AG04450 (cell line): ENCODE measurements at places on chromosomes 5 and 9. TPM values are rescaled to one million over a fixed set of nuclear protein-coding genes. Genes with fewer than 3 reads are reported as not detected.

Gene ARSI
- polyA plus RNA-seq: 11.3 and 15.8 TPM in 2 replicates

Gene NUP155
- polyA plus RNA-seq: 15.1 and 18.5 TPM in 2 replicates

Gene CD180
- not detected in 2 replicates for polyA plus RNA-seq

Gene C9orf50
- polyA plus RNA-seq: 0.26 and 0.30 TPM in 2 replicates

Gene SOWAHA
- 0.05 TPM in 1 of 2 replicates, not detected in the other for polyA plus RNA-seq

Gene UGT3A2
- not detected in 2 replicates for polyA plus RNA-seq

Gene DOCK8
- polyA plus RNA-seq: 0.05 TPM in 1 of 2 replicates, not detected in the other

DNA sequence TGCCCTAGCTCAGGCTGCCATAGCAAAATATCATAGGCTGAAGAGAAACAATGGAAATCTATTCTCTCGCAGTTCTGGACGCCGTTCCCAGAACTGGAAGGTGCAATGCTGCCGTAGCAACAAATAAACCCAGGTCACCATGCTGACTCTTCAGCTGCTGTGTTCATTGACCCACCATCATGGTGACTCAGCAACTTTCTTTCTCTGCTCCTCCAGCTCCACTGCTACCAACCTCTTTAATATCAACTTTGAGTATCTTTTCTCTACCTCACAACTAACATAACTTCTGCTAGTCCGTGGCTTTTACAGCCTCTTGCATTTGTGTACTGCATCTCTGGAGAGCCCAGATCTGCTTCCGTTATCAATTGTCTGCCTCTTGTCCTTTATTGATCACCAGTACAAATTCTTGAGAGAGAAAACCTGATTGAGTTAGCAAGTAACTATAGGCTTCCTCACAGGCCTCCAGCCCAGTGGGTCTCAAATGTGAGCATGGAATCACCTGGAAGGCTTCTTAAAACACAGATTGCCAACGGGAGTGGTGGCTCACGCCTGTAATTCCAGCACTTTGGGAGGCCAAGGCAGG, 47.3 kb upstream of the SLC30A5 start:
- DNase-seq: no peak

DNA sequence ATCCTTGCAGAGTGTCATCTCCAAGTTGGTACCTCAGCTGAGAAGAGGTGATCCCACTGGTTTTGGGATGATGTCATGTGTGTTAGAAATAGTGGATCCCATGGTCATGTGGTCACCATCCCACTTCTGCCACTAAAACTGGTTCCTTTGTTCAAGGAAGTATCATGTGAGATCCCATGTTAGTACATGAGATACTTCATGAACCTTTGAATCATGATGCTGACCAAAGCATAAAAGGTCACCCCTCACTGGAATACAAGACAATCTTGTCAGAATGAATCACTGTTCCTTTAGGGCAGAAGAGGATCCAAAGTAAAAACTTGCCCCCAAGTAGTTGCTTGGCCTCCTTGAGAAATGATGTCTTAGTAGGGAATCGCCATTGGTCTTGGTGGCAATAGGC, 150.9 kb upstream of the MOCS2 start:
- no peak for DNase-seq

GRCh38 chr5:126680191-126680817, 79.6 kb downstream of the PHAX start:
- DNase-seq: no peak

DNA sequence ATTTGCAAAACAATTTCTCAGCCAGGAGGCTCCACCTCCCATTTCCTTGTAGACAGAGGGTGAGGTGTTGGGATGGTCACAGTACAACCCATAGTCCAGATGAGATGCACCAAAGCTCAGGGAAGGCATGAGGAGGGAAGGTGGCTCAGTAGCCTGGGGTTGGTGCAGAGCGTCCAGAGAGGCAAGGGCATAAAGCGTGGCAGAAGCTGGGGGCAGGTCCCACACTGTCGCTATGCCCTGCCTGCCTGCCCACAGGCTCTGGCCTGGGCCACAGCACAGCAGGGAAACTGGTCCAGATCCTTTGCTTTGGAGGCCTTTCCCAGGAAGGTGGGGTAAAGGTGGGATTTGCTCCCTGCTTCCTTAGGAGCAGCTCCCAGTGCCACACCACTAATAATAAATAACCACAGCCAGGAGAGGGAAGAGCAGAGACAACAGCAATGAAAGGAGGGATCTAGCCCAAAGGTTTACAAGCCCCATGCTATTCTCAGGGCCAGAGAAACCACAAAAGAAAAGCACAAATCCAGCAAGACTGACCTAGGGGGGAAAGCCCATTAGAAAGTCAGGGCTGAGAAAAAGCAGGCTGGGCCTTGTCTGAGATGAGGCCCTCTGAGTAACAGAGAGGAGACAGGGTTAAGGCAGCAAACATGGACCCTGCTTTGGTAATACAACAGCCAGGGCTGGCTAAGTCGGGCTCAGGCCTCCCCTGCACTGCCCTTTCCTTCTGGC, 27.2 kb downstream of the PCDHGC5 start:
- DNase-seq: no peak
